ENCODE measurements at places on chromosomes 7 and 10.

GRCh38 chr7:99258501-99258900 is 14.1 kb upstream of the MYH16 start:
- DNase-seq, result peak; percentile 23

GRCh38 chr10:12013926-12014325 is 28.7 kb downstream of the UPF2 start:
- DNase-seq, result no peak

- no peak for DNase-seq
Observed at GRCh38 chr7:17844514-17845196, 95.6 kb downstream of the SNX13 start.

DNA sequence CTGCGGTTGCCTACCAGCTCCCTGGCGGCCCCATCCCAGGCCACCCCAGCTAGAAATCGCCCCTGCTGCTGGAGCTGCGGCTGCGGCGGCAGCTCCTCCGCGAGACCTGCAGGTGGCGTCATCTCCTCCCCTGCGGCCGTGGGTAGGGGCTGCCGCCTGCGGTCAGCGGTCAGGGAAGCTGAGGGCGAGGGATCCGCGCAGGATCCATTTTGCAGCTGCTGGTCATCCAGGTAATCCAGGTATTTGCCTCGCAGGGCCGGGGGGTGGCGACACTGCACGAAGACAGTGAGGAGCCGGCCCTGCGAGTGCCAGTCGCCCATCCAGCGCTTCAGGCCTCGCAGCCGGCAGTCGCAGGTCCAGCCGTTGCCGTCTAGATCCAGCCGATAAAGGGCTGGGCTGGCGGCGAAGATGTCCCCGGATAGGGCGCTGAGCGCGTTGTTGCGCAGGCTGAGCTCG is 1.5 kb downstream of the TRIL start:
- DNase-seq, result peak; percentile 18

GRCh38 chr10:45353186-45353585 is 20.8 kb upstream of the ALOX5 start:
- DNase-seq, result no peak

DNA sequence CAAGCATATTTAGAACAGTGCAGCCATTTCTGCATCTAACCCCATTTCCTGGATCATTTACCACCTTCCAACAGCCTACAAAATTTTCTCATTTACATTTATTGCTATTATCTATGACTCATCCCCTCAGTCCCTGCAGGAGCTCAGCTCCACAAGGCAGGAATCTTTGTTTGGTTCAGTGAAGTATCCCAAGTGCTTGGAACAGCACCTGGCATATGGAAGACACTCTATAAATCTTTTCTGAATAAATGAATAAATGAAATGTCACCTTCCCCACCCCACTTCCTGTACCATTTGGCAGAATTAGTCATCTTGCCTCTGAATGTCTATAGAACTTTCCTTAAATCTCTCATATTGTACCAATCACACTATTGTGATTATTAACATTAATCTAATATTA is 110.7 kb downstream of the HIP1 start:
- no peak for DNase-seq

DNA sequence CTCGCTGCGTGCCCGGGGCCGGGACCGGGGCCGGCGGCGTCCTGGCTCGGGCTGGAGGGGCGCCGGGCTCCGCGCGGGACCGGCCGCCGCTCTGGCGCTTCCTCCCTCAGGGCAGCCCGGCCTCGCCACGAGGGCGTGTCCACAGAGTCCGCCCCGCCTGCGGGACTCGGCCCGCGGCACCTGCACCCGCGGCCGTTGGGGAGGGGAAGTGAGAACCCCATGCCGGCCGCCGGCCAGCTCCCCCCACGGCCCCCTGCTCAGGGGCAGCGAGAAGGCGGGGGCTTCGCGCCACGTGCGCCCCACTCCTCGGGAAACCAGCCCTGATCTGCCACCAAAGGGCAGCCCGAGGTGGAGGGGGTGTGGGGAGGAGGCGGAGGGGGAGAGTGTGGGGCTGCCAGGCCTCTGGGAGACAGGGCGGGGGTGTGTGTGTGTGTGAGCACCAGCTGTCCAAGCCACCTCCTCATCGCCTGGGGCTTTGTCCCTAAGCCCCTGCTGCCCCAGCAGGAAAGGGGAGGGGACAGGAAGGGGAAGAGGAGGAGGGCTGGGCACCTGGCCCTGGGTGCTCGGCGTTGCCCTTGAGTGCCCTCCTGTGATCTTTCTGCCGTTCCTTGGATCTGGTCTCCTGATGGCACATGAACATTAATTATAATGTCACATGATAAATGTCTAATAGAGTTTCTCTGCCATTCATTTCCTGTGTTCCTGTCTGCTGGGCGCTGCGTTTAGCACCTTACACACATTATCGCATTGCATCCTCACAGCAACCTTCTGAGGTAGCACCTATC is at the start of gene PIK3AP1:
PIK3AP1 (minus strand) TSS at position 93 of the 785 bp plus-strand sequence. CDS start 120 bp downstream, outside the sequence.
- no peak for DNase-seq

GRCh38 chr7:48466713-48467112 is 295.5 kb downstream of the ABCA13 start:
- no peak for DNase-seq

DNA sequence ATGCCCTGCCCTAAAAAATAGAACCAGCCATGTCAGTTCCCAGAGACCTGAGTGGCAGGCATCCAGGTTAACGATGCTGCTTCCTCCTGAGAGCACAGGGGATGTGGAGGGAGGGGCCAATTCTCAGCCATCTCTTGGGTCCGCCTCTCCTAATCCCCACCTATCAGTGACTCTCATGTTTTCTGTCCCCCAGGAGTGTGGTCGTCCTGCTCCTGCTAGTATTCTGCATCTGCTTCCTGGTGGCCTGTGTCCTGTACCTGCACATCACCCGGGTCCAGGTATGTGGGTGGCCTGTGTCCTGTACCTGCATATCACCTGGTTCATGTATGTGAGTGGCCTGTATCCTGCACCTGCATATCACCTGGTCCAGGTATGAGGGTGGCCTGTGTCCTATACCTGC is 105.3 kb downstream of the ADCY1 start:
- DNase-seq, result no peak

DNA sequence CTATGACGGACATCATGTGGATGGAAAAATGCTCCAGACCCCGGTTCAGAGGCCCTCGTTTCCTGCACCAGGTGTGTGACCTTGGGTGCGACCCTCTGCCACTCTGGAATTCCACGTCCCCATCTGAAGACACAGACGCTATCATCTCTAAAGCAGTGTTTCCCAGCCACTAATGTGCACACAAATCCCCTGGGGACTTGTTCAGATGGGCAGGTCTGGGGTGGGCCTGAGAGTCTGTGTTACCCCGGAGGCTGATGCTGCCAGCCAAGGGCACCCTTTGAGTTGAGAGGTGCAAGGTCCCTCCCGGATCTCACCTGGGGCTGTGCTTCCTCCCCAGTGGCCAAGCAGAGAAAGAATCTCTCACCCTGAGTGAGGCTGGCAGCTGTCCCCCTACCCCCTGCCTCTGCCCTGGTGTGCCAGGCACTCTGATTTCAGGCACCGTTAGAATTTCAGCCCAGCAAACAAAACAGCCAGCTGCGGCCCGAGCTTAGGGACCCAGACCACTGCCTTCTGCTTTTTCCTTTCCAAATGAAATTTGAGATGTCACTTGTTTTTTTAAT is 90.0 kb downstream of the SLIT1 start:
- no peak for DNase-seq

GRCh38 chr10:127561647-127562046 is 12.5 kb downstream of the NPS start:
- no peak for DNase-seq

GRCh38 chr10:127123626-127124025 is 72.8 kb downstream of the INSYN2A start:
- DNase-seq, result peak; percentile 17

DNA sequence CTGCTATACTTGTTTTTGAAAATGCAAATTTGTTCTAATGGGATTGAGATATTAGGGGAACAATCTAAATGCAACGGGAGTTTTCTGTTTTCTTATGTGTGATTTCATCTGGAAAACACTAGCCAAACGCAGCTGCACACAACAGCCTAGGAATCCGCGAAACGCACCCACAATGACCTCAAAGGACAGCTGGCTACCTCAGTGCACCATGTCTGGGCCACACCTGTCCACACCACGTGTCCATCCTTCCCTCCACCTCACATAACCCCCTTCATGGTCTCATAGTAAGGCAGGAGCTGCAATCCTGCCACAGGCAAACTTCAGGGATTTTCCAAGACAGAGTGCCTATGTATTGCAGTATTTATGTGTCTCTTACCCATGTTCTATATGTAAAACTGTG is 382.5 kb upstream of the PRKCQ start:
- DNase-seq, result no peak

GRCh38 chr10:104612571-104613205 is 28.4 kb upstream of the SORCS3 start:
- peak; percentile 5 for DNase-seq

GRCh38 chr7:68963552-68963951 is 634.7 kb upstream of the AUTS2 start:
- DNase-seq, result peak; percentile 70

- DNase-seq, result no peak
Observed at GRCh38 chr10:11927746-11928145, 104.6 kb downstream of the PROSER2 start.

DNA sequence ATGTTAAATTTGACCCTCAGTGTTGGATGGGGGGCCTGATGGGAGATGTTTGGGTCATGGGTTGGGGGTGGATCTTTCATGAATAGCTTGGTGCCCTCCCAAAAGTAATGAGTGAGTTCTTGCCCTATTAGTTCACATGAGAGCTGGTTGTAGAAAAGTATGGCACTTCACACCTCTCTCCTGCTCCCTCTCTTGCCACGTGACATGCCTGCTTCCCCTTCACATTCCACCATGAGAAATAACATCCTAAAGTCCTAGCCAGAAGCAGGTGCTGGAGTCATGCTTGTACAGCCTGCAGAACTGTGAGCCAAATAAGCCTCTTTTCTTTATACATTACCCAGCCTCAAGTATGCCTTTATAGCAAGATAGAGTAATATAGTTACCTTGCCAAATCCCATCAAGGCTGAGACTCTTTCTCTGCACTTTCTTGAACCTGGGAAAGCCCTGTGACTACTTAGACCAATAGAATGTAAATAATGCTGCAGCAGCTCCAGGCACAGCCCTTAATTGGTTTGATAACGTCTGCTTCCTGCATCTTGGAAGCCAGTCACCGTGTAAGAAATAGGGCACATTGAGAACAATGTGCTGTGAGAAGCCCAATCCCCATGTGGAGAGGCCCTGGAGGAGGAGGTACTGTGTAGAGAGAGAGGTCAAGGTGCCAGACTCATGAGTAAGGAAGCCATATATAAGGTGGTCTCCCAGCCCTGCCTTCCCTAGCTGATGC is 88.0 kb upstream of the NAMPT start:
- no peak for DNase-seq

GRCh38 chr7:141975806-141976523 is 2.4 kb upstream of the TAS2R38 start:
- peak; percentile 56 for DNase-seq

DNA sequence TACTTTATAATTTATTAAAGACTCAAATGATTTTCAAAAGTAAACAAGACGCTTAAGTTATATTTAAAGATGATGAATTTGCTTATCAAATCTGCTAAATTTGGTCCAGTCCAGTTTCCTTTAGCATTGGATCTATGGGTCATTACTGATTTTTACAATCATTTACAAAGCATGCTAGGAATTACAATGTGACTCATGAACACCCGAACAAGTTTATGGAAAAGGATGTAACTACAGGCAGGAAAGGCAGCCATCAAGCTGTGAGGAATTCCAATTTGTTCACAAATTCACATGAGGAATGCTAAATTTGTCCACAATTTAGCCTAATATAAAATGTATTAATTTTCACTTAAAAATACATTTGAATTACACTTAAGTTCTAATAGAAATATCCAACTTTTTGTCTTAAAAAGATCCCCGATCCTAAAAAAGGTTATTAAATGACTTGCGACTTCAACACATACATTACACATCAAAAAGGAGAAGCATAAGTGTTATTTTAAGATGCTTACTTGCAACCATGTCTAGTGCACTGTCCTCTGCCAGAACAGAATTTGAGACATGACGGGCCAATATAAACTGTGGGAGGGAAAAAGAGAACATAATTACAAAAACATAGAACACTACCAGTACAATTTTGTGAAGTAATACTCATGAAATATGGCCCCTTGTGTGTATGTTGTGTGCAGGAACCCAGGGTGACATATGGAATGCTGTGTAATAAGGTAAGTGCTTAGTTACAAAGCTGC is 194.2 kb upstream of the SLC26A5 start:
- DNase-seq, result peak; percentile 63

DNA sequence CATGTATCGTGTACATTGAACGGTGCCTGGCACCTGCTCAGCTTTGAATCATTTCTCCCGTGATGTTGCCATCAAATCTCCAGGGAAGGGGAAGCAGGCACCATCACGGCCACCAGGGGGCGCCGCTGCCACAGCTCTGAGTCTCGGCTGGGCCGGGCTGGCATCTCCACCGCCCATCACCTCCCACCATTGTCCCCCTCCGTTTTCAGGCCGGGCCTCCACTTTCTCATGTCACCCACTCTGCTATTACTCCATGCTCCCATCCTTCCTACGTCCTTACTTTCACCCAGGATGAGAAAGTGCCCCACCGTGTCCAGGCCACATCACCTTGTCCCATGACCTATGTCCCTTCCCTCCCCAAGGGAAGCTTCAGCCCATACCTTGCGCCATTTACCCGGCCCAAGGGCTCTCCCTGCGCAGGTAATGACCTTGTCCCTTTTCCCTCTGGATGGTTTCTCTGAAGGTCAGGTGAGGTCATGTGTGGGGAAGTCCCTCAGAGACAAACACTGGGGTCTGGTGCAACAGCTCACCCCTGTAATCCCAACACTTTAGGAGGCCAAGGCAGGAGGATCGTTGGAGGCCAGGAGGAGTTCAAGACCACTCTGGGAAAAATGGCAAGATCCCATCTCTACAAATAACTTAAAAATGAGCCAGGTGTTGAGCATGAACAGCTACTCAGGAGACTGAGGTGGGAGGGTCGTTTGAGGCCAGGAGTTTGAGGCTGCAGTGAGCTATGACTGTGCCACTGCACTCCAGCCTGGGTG is 31.8 kb upstream of the OCM2 start:
- peak; percentile 53 for DNase-seq

GRCh38 chr10:36491926-36492325 is 633.5 kb upstream of the ANKRD30A start:
- no peak for DNase-seq

GRCh38 chr7:65503434-65504152 is 129.9 kb downstream of the ZNF92 start:
- no peak for DNase-seq

- peak; percentile 89 for DNase-seq
Observed at GRCh38 chr10:34295142-34295548, 520.0 kb downstream of the PARD3 start.

DNA sequence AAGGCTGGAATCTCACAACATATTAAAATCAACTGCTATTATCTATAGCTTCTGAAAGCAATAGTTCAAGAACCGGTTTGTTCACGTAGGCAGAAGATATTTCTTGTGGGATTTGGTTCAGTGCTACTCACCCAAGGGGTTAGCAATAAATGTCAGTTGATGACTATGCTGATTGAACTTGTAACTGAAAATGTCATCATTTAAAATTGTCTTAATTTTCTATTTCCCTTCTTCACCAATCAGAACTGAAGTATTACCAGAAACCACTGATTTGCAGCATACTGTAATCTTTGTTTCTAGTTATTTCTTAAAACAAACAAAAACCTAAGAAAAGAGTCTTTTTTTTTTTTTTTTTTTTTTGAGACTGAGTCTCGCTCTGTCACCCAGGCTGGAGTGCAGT is 46.1 kb downstream of the CPEB3 start:
- no peak for DNase-seq
